ENCODE measurements at places on chromosomes 7 and 10. TPM values are rescaled to one million over a fixed set of nuclear protein-coding genes. Genes with fewer than 3 reads are reported as not detected.

The IFIT1B gene
- not detected for total RNA-seq

The PLCE1 gene
- total RNA-seq, result 3.5 TPM

The CLRN3 gene
- not detected for total RNA-seq

The ZPBP gene
- not detected for total RNA-seq

The ASB13 gene
- total RNA-seq, result 10.6 TPM

The SERPINE1 gene
- 1,155 TPM for total RNA-seq

The CALN1 gene
- under 0.01 TPM for total RNA-seq

The ACTR3C gene
- 0.17 TPM for total RNA-seq

The HABP2 gene
- not detected for total RNA-seq

The EVX1 gene
- total RNA-seq, result not detected

The OPN1SW gene
- total RNA-seq, result not detected

The SLC13A4 gene
- 0.59 TPM for total RNA-seq

The FXYD4 gene
- not detected for total RNA-seq

The PKD2L1 gene
- total RNA-seq, result not detected

The PVRIG gene
- total RNA-seq, result not detected

The ZNF853 gene
- total RNA-seq, result 4.8 TPM

The MYPN gene
- 3.9 TPM for total RNA-seq

The ST8SIA6 gene
- total RNA-seq, result 0.67 TPM

The GHRHR gene
- total RNA-seq, result not detected

The KCNIP2 gene
- 0.17 TPM for total RNA-seq

The C10orf105 gene
- not detected for total RNA-seq

The MBL2 gene
- total RNA-seq, result not detected

The SPRN gene
- total RNA-seq, result 0.59 TPM

The CYP2C9 gene
- total RNA-seq, result not detected

The CDC14C gene
- not detected for total RNA-seq
